ENCODE measurements at places on chromosomes 2 and 18. TPM values are rescaled to one million over a fixed set of nuclear protein-coding genes. Genes with fewer than 3 reads are reported as not detected.

Gene CFC1
- not detected for total RNA-seq

Gene RASGRP3
- 2.3 TPM for total RNA-seq

DNA sequence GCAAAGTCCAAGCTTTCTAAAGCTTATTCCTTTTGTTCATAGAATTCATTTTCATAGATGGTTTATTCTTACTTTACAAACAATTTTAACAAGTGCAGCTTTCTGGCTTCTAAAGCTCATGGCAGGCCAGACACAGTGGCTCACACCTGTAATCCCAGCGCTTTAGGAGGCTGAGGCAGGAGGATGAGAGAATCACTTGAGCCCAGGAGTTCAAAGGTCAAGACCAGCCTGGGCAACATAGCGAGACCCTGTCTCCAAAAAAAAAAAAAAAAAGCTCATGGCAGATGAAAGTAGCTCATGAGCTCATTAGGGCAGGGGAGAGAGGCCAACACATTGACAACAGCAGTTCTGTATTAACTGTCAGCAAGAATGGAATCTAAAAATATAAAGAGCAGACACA, 28.1 kb upstream of the NPC1 start:
- ATAC-seq, result no peak

Gene CMPK2
- 2.0 TPM for total RNA-seq

DNA sequence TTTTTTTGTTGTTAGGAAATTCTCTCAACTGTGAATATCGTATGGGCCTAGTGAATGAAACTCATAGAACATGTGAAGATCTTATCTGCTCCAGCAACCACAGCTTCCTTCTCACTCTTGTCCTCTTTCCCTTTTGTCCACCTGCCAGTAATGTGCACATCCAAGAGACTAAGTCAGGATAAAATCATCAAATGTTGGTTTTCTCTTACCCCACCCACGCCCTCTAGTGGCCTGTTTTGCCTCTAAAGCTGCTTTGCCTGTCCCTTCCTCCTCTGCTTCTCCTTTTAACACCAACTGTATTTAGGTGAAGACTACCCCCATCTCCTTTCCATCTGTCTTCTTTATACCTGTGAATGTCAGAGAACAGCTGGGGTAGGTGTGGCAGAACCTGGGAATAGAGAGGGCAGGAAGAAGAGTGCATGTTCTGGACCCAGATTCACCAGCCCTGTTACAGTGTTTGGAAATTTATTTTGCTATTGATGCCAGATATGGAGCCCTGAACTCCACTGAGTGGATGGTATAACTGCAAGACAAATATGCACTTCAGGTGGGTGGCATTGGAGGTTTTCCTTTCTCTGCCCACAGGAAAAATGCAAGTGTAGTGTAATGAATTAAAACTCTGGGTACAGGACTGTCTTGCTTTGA, 8.4 kb upstream of the MGAT5 start:
- peak; percentile 34 for ATAC-seq

DNA sequence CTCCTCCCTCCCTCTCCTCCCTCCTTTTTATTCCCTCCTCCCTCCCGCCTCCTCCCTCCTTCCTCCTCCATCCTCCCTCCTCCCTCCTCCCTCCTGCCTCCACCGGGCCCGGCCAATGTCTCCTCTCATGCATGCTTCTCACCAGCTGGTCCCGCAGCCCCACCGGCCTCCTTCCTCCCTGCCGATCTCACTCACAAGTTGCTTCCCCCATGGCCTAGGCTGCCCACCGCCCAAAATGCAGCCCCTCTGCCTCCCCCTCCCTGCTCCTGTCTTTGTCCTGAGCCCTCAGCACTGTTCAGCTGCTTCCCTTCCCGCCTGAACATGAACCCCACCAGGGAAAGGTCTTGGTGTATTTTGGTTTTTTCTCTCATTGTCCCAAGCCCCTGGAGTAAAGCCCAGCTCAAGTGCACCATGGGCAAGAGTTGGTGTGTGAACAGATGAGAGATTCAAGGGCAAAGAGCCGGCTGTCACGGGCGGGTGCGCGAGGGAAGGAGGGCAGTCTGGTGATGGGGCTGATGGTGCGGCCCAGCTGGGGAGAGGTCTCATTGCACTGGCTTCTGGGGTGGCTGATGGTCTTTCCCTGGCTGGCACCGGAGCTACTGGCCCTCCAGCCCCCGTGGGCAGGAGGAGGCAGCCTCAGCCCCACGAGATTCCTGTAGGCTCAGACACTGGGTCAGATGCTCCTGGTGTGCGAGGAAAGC, 117.6 kb downstream of the TWIST2 start:
- ATAC-seq, result no peak

GRCh38 chr2:200603972-200604371, 18.2 kb downstream of the AOX1 start:
- no peak for ATAC-seq

DNA sequence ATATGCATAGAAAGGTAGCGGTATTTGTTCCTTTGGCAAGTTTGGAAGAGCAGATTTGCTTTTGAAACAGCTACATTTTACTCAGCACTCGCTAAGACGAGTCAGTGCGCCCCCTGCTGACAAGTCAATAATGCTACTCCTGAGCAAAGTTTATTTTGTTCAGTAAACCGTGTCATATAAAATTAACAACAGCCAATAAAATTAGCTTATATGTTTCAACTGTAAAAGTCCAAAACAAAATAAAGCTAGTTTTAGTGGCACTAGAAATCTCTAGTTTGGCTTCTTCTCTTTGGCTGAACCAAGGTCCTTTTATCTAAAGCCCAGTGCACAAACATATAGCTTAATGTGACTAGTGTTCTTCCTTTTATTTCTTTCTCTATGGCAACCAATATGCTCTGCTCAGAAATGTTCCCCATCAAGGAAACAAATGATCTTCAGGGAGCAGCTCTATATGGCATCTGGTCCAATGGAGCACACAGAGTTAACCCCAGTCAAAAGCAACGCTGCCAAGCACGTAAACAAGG, 4.2 kb upstream of the POU3F3 start:
- ATAC-seq, result no peak

DNA sequence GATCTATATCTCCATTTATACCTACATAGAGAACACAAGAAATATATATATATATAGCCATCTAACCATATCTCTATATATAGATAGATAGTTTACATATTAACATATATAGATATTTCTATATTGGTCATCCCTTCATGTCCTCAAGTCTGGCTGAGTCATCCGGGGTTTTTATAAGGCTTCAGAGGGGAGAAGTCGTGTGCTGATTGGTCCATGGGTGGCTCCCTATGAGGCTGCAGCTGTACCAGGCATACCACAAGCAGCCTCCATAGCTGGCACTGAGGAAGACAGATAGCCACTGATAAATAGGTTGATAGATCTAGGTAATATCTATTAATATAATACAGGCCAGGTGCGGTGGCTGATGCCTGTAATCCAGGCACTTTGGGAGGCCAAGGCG, 618.3 kb upstream of the SETBP1 start:
- ATAC-seq, result no peak

DNA sequence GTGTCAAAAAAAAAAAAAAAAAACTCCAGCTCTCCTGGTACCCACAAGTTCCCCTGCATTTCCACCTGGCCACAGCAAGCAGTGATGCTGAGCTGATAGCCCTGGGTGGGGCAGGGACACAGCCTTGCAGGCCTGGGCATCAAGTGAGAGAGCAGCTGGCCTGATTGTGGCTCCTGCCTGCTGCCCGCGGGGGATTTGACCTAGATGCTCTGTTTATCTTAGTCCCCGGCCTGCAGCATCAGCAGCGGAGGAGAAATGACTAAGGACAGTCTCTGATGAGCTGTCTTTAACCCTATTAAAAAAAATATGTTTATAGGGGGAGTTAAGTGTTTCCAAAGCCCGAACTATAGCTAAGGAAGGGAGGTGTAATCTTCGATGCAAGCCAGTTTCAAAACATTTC, 102.6 kb downstream of the MTCL1 start:
- ATAC-seq, result no peak

GRCh38 chr18:27008575-27008974, 143.1 kb upstream of the AQP4 start:
- ATAC-seq, result no peak

DNA sequence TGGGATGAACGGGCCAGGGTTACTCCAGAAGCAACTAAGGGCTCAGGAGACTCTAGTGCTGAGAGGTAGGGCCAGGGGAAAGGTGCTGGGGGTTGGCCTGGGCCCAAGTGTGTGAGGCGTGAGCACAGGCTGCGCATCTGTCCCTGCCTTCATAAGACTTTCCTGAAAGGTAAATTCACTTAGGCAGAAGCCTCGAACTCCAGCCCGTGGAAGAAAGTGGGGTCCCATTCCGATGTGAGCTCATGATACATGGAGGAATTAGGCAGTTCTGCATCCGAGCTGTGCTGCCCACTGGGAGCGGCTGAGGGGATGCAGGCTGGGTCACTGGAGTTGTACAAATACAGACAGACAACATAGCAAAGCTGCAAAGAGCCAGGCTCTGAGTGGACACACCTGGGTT, 16.2 kb downstream of the PARD6G start:
- ATAC-seq, result no peak

- ATAC-seq, result no peak
Observed at GRCh38 chr2:119809339-119810048, 49.8 kb downstream of the PTPN4 start.

Gene TUBB8B
- total RNA-seq, result 0.22 TPM

DNA sequence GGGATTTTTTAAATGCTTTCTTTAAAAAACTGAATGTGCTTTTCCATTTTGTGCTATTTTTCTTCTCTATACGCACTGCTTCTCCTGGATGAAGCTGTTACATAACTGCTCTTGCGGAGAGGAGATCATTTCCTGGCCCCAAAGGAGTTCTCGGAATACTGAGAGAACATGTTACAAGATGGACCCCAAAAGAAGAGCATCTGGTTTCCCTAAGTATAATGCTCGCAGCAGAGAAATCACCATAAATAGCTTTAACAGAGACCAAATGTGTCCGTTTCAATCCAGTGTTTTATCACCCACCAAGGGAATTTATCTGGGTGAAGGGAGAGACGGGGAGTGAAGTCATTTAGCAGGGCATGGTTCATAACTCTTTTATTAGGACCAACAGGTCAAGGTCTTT, 80.1 kb downstream of the RBM43 start:
- ATAC-seq, result no peak

Gene MAP3K19
- not detected for total RNA-seq

Gene TUBA4B
- total RNA-seq, result not detected

DNA sequence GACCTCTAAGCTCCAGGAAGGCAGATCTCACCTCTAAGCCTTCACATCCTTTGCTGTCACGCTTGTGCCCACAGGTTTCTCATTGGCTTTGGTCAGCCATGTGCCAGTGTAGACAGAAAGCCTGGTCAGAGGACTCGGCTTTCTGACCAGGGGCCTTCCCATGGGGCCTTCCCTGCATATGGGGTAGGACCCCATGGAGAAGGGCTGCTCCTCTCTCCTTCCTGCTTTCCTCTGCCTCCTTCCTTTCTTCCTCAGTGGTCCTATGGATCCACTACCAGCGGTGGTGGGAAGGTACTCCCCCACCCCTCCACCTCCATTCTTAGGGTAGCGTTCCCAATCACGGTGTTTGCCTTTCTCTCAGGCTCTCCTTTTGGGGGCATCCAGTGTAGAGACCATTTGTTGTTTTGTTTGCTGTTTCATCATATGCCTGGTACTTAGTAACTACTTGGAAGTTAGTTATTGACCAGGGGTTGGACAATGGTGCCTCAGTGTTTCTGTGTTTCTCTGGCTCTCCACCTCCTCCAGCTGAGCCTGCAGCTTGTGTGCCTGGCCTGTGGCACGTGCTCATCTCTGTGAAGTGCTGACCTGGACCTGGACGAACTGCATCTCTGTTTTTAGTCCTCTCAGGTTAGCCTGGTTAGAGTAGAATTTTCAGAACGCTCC, 71.6 kb downstream of the ZNF407 start:
- ATAC-seq, result no peak

GRCh38 chr2:152446213-152446612, 111.2 kb downstream of the FMNL2 start:
- no peak for ATAC-seq

DNA sequence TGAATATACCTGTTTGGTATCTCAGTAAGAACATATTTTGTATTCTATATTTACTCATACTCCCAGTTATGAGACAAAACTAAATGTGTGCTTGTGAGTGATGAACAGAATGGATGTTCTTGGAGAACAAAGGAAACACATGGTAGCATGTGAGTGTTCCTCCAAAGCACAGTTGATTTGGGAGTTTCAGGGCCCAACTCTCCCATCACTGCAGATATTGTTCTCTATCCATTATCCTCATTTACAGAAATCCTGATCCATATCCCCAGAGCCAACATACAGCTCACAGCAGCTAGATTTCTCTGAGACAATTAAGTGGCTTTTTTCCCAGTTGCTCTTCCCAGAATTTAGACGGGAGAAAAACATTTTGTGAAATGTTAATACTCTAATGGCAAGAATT, 75.6 kb upstream of the MAPRE2 start:
- ATAC-seq, result no peak

Gene RFTN2
- total RNA-seq, result 0.29 TPM

GRCh38 chr2:62147610-62148301, 48.2 kb upstream of the B3GNT2 start:
- no peak for ATAC-seq

Gene TLX2
- total RNA-seq, result 1.4 TPM

- no peak for ATAC-seq
Observed at GRCh38 chr2:12320991-12321641, 395.6 kb upstream of the TRIB2 start.

Gene NIFK
- total RNA-seq, result 146 TPM
